Spinal cord (tissue), 10 donors: ENCODE measurements at places on chromosomes 7 and 10. TPM values are rescaled to one million over a fixed set of nuclear protein-coding genes. Genes with fewer than 3 reads are reported as not detected.
A peak's percentile ranks its signal among the peaks of the same experiment; 100 is the strongest.

- no peak for DNase-seq
Measured at GRCh38 chr7:108280136-108280535, 150.0 kb upstream of the LAMB4 start.

GRCh38 chr10:80613466-80614170 is 75.9 kb downstream of the SH2D4B start:
- no peak for DNase-seq

DNA sequence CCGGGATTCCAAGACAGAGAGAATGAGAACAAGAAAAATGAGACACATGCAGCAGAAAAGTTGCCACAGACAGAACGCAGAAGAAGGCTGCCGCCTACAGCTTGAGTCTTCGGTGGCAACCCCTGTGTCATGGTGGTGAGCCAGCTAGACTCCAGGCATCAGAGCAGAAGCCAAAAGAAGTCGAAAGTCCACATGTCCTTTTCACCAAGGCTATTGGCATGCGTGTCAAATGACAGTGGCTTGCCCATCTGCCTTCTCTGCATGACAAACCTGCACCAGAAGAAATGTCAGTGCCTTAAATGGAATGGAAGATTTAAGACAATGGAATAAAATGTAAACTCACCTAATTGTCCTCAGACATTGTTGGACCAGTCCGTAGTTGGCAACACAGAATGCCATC is 93.9 kb upstream of the NPSR1 start:
- no peak for DNase-seq

GRCh38 chr7:36787933-36788378 is 63.7 kb upstream of the AOAH start:
- DNase-seq: no peak

- no peak for DNase-seq
Measured at GRCh38 chr7:98187138-98187502, 24.1 kb upstream of the BHLHA15 start.

GRCh38 chr7:133633055-133633454 is 380.2 kb downstream of the EXOC4 start:
- DNase-seq: no peak

DNA sequence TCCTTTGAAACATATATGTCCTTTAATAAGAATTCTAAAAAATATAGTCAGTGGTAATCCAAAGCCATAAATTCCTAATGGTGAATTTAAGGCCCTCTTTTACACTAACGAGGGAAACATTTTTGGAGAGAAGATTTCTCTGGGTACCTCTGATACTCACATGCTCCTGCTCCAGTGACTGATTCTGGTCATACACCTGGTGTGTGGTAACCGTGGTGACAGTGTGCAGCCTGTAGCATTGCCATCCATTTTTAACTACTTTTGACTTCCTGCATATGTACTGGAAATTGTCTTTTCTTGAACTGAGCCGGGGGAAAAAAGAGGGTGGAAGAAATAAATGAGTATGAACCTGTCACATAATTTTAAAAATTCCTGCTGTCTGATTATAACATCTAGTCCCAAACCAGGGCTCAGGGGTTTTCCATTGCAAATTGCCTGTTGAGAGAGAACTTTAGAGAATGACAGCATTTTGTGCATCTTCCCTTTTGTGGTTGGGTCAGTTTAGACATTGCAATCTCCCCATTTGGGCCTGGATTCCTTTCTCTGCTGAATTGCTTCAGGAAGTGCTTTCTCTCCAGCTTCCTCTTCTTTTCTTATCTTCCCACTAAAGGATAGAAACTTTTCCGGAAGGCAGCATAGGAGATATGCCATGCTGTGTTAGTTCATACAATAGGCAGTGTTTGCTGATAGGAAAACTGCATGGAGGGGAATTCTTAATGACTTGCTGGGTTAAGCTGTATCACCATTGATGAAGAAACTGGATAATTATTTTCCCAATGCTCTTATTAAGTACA is 125.5 kb downstream of the GRM3 start:
- DNase-seq: no peak

DNA sequence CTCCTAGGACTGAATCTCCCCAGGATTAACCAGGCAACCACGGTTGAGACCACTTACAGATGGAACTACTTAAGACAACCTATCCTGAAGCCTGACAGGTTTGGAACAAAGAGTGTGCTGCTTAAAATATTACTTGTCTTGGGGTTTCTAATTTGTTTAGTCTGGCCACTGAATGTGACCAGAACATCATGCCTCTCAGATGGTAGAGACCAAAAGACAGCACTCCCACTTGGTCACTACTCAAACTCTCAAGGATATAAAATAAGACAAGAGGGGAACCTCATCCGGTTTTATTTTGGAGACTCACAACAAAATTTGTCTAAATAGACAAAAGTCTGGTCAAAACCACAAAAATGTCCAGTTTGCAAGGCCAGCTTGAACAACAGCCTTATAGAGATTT is 15.3 kb downstream of the MRPL32 start:
- no peak for DNase-seq

- DNase-seq: no peak
Measured at GRCh38 chr10:31000071-31000782, 31.4 kb downstream of the ZNF438 start.

- DNase-seq: peak; percentile 59
Measured at GRCh38 chr7:116955801-116956476, 2.6 kb downstream of the ST7 start.

DNA sequence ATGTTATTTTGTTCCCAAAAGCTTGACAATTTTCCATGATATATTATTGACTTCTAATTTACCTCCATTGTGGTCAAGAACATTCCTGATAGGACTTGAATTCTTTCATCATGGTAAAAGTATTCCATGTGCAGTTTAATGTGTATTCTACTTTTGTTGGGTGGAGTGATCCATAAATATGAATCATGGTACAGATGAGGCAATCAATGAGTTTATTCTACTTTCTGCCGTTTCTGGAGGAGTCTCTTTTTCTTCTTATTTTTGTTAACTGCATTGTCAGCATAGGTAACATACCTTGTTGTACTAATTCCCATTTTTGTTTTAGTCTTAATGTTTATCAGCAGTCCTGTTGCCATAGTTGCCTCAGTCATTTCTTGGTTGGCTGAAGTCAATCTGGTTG is 69.6 kb downstream of the SHOC2 start:
- DNase-seq: no peak

The NUTM2E gene
- total RNA-seq: 0.79 TPM

The DBF4 gene
- 10.4 TPM for total RNA-seq

The FAM53B gene
- 21.8 TPM for total RNA-seq

The TMEM184A gene
- 0.20 TPM for total RNA-seq

The HTR7 gene
- 12.4 TPM for total RNA-seq

The TES gene
- total RNA-seq: 35.4 TPM

The NCF1 gene
- total RNA-seq: 2.8 TPM

The KRIT1 gene
- 72.5 TPM for total RNA-seq

The SPDYE2B gene
- not detected for total RNA-seq

The NEURL1 gene
- 10.9 TPM for total RNA-seq
